ENCODE measurements at places on chromosomes 4 and X.
A peak's percentile ranks its signal among the peaks of the same experiment; 100 is the strongest.

GRCh38 chrX:46561824-46562657 is 11.5 kb upstream of the CHST7 start:
- peak; percentile 8 for DNase-seq

- no peak for DNase-seq
These were observed 90.7 kb upstream of the PDHA2 start for GRCh38 chr4:95749204-95749603.

GRCh38 chrX:42739741-42740140 is 38.2 kb downstream of the PPP1R2C start:
- DNase-seq = peak; percentile 15

DNA sequence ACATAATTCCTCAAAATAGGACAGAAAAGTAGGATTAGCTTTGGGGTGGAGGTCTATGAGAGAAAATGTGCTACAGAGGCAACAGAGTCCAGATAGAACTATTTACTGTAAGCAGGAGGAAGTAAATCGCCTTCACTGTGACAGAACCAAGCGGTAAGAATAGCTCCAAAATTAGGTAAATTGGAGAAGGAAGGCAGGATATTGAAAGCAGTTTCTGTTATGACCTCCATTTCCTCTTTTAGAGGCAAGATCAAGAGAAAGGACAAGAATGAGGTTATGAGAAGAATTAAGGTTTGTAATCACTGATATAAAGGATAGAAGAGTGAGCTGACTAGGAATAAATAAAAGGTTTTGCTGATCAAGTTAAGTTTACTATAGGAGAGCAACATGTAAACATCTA is 44.1 kb upstream of the NEUROG2 start:
- no peak for DNase-seq

GRCh38 chr4:138410266-138410665 is 168.1 kb upstream of the SLC7A11 start:
- no peak for DNase-seq

DNA sequence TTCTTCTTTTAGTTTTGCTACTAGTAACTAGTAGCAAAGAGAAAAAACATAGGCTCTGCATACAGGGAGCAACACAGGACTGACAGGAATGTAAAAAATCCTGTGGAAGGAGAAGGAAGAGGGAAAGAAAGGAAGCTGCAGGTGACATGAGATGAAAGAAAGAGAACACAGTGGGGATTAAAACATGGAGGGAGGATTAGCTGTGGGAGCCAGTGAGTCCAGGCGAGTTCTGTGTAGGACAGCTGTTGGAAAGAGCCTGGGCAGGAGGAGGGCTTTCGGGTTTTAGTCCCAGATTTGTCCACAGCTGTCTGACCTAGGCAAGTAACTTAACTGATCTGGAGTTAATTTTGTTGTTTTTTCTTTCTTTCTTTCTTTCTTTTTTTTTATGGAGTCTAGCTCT is 21.6 kb downstream of the CCNG2 start:
- no peak for DNase-seq

DNA sequence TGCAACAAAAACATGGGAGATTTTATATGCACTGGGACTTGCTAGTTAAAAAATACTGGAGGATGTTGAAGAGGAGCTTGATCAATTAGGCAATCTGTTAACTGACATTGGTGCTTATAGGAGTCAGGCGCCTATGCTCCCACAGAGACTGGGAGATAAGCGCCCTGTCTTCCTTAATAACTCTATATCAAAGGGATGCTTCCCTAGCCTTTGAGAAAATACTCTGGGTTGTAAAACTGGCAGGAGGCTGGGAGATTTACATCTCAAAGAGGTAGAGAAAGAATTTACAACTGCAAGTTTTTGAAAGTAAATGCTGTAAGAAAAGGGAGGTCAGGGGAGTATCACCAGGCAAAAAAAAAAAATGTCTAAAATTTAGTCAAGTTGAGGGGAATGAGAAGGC is 325.4 kb downstream of the PCDH10 start:
- DNase-seq = no peak

- DNase-seq = no peak
These were observed 49.1 kb upstream of the TBC1D9 start for GRCh38 chr4:140805293-140805692.

DNA sequence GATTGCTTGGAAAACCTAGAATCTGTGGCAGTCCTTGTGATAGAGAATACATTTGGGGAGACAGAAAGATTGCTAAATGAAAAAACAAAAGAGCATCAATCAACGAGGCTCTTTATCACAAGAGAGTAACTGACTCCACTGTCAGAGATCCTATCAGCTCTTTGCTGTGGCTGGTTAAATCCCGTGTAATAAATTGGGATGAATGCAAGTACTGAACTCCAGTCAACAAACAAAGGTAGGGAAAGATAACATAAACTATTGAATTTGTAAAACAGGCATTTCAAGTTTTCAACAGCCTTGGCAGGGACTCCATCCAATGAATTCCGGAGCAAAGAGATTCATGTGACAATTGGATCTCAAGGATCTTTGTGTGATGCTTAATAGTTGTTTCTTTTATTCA is 21.3 kb downstream of the MMRN1 start:
- DNase-seq = no peak

- DNase-seq = no peak
These were observed 60.8 kb downstream of the PPM1K start for GRCh38 chr4:88223516-88223915.
